ENCODE measurements at places on chromosomes 3 and 15.
A peak's percentile ranks its signal among the peaks of the same experiment; 100 is the strongest.

DNA sequence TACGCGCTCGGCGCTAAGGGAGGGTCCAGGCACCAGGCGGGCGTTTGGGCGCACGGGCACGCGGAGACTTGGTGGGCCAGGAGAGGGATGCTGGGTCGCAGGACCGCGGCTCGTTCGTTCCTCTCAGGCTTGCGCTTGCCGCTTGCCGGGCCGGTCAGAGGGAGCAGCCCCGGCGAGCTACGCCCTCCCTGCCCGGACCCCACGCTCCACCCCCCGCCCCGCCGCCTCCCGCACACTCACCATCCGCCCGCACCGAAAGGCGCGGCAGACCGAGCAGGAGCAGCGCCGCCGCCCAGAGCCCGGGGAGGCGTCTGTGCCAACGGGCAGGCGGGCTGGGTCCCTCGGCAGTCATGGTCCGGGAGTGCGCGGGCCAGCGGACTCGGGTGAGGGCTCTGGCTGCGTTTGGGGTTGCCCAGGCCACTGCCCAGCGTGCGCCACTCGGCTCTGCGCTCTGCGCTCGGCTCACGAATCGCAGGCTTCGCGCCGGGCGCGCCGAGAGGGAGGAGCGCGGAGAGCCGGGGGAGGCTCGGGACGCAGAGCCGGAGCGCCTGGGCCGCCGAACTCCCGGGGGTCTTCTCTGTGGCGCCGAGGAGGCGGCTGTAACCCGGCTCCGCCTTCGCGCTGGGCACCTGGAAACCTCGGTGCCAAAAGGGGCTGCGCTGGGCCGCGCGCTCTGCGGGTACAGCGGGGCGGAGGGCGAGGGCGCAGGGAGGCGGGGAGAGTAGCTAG, at the start of gene SUSD5:
SUSD5 (minus strand) TSS at position 365 of the 729 bp plus-strand sequence; CDS start at position 352, 13 bp downstream.
- no peak for DNase-seq

GRCh38 chr3:182622241-182622545, 171.1 kb upstream of the ATP11B start:
- DNase-seq, result no peak

DNA sequence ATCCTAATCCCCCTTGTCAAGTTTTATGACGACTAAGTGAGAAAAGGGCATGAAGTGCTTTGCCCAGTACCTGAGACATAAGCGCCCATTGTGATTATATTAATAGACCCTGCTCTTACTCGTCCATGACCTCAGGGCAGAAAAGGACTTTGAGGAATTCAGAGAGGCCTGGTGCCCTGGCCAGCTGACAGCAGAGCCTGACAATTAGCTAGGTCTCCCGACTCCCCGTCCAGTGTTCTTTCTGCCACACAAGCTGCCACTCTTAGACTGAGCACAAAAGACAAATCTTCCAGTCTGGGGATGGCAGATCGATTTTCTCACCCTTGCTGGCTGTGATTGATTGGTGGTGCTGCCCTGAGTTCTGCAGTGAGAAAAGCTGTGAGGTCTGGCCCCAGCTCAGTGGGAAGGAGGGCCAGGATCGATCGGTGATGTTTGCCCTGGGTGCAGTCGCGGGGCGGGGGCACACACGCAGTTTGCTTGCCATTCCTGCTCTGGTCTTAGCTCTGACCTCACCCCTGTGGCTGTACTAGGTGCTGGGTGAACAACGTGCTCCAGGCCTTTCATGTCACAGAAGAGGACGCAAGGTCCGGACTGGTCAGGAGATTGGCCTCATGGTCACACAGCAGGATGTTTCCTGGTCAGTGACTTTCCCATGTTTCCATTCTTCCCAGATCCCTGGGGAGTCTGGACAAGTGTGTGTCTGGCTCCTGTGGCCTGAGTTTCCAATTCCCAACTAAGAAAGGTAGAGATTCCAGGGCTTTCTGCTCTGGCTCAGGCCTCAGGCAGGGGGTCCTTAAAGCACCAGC, 67.4 kb upstream of the TLE3 start:
- DNase-seq, result no peak

- no peak for DNase-seq
Measured at GRCh38 chr3:71229905-71230657, 353.4 kb downstream of the FOXP1 start.

GRCh38 chr3:71849681-71850080, 64.7 kb upstream of the PROK2 start:
- no peak for DNase-seq

GRCh38 chr3:89419647-89420241, 312.3 kb downstream of the EPHA3 start:
- no peak for DNase-seq

DNA sequence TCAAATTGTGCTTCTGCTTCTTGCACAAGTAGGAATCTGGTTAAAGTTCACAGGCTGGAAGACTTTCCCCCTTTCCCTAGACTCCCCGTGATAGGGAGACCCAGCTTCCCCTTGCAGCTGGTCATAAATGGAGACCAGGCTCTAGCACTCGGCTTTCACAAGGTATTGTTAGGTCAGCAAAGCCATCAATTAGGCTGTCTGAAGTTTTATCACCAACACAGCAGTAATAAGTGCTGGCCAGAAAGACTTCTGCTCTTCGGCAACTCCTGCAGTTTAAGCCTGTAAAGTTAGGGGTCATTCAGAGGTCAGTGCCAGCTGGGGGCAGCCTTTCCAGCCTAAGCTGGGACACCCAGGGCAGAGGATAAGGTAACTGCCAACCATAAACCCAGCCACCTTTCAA, 203.4 kb downstream of the MEIS2 start:
- DNase-seq, result no peak

GRCh38 chr3:185318141-185318540, 44.8 kb upstream of the MAP3K13 start:
- no peak for DNase-seq

DNA sequence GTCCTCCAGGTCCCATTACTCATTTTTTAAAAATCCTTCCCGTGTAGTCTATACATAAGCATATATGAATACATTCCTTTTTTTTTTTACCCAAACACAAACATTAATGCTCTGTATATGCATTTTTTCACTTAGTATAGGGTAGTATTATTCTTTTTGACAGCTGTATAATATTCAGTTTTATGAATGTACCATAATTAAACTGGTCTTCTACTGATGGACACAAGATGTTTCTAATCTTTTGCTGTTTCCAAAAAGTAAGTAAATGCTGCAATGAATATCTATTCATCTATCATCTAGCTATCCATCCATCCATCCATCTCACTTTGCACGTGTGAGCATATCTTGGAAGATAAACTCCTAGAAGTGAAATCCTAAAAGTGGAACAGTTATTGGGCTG, 110.8 kb downstream of the IGF2BP2 start:
- no peak for DNase-seq

GRCh38 chr3:189276444-189277219, 104.9 kb downstream of the TPRG1 start:
- DNase-seq, result no peak

DNA sequence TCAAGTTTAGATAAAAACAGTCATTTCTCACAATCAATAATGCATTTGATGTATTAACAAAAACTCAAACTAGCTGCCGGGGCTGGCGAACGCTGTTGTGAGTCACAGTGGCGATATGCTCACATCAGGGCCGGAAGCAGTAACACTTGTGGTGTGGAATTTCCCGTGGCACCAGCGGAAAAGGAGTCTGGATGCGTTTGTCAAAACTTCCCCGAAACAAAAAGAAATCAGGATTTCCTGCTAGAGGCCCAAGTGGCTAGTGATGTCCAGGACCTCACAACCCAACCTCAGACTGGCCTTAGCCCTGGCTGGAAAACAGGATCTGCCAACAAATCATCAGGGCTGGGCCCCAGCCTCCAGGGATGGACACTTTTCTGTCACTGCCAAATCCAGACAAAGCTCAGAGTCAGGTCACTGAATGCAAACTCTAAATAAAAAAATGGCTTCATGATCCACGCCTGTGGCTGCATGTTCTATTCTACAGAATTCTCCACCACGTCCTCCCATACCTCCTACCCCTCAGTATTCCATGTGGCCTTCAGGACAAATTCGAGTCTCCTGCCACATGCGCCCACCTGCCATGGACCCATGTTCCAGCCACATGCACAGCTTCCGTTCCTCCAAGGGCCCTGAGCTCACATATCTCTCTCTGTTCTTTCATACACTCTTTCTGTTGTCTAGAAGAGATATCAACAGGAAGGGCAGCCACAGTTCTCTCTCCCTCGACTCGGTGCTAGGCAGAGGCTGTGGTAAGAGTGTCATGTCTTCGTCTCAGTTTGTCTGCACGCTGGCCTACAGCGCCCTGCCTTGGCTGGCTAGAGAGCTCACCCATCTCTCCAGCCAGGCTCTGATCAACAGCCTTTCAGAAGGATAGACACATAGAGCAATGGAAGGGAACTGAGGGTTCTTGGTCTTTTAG, 35.4 kb downstream of the EHD4 start:
- DNase-seq, result peak; percentile 55

GRCh38 chr3:16632395-16632794, 27.2 kb upstream of the DAZL start:
- DNase-seq, result no peak

DNA sequence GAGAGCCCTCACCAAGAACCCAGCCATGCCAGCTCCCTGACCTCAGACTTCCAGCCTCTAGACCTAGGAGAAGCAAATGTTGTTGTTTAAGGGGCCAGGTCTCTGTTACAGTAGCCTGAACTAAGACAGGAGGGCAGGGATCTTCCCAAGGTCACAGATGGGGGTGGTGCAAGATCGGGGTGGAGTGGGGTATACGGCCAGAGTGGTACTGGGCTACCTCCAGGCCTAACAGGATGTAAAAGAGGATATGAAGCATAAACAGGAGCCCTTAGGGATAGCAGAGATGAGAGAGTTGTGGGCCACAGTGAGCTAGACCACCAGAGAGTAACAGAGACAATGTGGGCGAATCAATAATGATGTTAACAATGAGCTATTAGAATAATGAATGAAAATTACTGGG, 82.9 kb downstream of the TOP2B start:
- no peak for DNase-seq

GRCh38 chr15:90570643-90571042, 40.9 kb downstream of the CRTC3 start:
- DNase-seq, result no peak

DNA sequence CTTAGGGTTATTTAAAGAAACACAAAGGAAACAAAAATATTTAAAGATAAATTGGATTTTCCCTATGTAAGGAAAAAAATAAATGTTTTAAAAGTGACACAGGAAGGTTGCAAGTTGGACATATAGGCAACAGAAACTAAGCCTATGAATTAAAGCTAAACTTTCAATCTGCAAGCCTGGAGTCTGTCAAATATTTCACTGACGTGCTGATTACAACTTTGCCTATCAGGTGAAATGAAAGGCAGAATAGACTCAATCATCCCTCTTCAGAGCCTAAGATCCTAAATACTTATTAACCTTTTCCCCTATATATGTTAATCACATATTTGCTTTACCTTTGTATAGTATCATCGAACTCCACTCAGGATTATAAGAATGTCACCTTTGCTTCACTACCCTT, 1068.0 kb upstream of the ALCAM start:
- no peak for DNase-seq

GRCh38 chr3:108914774-108915641, 38.7 kb downstream of the GUCA1C start:
- peak; percentile 27 for DNase-seq

DNA sequence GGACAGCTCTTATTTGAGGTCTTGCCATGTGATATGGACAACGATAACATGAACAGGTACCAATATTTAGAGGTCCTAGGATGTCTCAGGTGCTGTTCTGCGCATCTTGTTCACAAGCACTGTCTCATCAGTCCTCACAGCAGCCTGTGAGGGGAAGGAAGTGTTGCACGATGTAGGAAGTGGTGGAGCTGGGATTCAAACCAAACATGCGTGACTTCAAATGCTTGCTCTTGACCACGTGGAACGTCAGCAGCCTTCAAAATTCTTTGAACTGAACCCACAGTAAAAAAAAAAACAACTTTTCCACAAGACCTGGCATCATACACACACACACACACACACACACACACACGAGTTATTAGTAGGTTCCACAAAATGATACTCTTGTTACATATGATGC, 153.4 kb upstream of the SMAD3 start:
- no peak for DNase-seq

DNA sequence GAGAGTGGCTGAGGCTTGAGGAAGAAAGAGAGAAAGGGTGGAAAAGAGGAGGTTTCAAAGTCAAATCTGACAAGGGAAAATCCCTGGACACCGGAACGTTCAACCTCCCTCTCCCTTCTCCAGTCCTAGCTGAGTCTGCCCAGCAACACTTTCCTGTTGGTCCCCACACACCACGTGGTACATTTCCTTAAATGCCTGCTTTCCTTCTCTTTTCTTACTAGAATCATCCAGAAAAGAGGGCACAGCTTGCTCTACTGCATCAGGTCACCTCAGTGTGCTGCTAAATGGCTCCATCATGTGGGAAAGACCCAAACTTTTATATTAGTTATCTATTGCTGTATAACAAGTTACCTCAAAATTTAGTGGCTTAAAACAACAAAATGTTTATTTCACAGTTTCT, 181.2 kb downstream of the NECTIN3 start:
- no peak for DNase-seq

GRCh38 chr3:140384876-140385275, 293.0 kb upstream of the TRIM42 start:
- no peak for DNase-seq

DNA sequence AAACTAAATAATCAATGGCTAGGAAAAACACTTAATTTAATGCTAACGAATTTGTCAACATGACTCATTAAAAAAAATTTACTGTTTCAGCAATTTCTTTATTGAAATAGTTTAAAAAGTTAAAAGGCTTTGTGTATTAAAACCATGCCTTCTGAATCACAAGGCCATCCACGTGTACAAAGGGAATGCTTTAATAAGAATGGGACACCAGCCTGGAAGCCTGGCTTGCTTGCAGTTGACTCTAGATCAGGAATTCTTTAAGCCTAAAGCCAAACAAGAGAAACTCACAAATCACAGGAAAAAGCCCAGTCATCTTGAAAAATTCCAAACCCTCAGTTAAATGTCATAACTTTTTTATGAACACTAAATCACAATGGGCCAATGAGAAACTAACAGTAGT, 137.6 kb downstream of the PEAK1 start:
- no peak for DNase-seq

DNA sequence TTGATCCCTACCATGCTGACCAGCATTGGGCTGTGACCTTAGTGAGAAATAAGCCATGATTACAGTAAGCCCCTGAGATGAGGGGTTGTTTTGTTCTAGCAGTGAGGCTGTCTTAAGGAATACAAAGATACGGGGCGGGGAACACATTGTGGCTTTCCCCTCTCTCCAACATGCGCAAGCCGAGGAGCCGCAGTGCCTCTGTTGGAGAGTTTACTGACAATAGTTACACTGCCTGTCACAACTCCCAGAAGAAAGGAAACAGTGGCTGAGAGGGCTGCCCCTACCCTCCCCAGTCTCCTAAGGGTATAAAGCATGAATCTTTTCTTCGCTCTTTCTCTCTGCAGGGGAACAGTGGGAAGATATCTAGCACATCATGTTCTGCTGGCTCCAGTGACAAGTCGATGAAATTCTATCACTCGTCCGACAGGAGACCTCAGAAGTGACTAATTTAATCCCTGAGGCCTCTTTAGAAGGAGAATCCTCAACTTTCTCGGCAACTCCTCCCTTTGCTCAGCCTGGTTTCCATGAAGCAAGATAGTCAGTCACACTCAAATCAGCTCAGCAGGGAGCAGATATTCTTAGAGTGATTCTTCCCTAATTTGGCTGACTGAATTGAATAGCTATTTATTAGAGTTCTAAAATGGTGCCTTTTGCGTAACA, 409.0 kb upstream of the PROK2 start:
- DNase-seq, result no peak

GRCh38 chr15:90191344-90191687, 9.8 kb upstream of the SEMA4B start:
- no peak for DNase-seq
